NCI-H774 (cell line): ENCODE measurements at places on chromosomes 16 and 17.
A peak's percentile ranks its signal among the peaks of the same experiment; 100 is the strongest.

DNA sequence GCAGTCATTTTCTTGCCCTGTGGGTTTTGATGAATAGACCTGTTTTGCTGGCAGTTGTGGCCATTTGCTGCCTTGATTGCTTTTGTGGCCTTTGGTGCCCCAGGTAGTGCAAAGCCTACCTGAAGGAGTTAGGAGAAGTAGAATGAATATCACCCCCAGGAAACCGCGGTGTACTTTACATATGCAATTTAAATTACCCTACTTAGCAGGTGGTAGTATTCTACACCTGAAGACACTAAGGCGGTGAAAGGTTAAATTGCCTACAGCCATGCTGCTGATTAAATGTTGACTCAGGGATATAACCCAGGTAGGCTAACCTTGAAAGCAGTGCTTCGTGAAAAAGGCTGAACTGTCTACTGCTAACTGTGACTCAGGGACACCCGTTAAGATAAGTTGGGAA, 27.2 kb upstream of the WWOX start:
- DNase-seq: no peak

- DNase-seq: no peak
Observed at GRCh38 chr17:81197409-81197795, 25.4 kb downstream of the CEP131 start.

GRCh38 chr16:842061-842476, 41.5 kb upstream of the GNG13 start:
- no peak for DNase-seq

DNA sequence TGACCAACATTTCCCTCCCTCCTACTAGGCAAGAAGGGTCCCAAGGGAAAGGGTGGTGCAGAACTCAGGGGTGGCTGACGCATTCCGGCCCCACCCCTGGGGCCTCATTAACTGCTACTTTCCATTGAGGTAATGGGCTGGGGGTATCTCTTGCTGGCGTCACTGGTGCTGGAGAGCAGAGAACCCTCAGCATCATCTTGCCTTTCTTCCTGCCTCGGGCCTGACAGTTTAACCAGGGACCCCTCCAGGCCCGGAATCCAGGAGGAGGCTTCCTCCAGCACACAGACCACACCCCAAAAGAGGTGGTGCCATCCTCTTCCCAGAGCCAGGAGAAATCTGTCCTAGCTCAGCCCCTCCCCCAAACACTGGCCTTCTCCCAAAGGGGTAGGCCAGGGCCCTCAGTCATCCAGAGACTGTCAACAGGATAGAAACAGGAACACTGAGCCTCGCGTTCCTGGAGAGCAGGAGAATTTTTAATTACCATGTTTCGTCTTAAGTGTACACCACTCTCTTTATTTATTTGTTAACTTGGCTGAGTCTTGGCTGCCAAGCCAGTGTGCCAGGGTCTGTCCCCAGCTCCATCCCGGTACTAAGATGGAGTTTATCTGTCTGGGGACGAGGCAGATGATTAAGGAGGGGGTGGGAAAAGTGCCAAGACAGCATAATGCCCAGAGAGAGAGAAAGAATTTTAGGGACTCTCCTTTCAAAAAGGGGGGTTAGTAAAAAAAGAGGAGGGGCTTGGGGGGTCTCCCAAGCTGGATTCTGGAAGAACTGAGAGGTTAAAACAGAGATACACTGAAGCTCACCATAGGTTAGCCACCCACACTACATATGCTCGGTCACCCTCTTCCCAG, 5.1 kb downstream of the ETV4 start:
- no peak for DNase-seq

DNA sequence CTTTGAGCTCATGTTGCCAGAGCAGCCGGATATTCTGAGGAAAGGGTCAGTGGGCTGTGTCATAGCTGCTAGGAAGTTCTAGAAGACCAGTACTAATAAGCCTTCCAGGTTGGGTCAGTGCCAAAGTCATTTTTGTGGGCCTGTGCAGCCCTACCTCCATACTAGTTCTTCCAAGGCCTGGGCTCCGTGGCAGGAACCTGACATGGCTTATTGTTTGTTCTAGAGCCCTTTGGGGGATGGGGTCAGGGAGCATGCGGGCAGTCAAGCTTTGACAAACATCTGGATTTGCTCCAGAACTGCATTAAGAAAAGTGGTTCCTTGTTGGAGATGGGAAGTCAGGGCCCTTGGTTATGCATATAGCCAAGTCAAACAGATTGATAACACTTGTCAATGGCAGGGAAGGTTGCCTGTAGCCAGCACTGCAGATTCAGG, 7.6 kb downstream of the ALKBH5 start:
- DNase-seq: no peak

- no peak for DNase-seq
Observed at GRCh38 chr17:1559047-1560043, 3.2 kb downstream of the PITPNA start.

- DNase-seq: peak; percentile 37
Observed at GRCh38 chr16:31386157-31386984, 6.8 kb upstream of the ITGAD start.

DNA sequence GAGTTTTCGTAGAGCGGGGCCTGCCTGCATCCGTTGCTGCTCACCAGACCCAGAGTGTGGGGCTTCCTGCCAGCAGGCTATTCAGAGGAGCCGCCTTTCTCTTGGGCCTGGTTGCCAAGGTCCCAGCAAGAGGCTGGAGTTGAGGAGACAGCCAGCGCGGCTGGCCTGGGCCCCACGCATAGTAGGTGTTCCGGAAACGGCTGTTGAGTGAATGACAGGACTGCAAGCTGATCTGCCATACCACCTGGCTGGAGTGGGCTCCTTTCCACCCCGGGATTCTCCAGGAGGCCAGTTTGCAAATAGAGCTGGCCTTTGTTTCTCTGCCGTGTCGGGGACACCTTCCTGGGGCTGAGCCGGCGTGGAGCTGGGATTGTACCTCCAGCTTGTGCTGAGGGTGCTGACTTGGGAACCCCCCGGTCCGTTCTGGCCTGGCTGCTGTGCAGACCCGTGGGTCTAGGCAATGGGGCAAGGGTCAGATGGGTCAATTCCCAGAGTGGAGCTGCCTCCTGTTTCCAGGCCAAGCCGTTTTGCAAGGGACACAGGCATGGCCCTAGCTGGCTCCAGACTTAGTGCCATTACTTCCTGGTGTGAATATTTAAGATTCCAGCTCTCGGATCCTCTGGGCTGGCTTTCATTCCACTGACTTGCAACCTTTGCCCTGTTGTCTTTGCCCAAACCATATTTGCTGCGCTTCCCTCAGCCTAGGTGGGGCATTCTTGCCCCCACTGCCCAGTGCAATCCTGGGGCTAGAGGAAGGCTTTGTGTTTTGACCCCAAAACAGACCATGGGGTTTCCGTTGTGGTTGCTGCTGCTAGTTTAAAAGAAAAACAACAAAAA, 68.8 kb downstream of the CMIP start:
- DNase-seq: no peak

DNA sequence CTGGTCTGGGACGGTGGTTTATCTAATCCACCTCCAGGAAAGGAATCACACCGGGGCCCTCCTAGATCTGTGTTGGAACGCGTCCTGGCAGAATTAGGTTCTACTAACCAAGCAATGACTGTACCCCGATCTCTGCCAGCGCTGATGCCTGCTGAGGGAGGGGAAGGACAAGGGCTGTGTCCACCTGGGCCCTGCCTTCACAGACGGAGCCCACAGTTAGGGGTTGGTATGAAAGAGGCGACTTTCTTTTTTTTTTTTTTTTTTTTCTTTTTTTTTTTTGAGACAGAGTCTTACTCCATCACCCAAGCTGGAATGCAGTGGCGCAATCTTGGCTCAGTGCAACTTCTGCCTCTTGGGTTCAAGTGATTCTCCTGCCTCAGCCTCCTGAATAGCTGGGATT, 9.9 kb upstream of the KRT19 start:
- no peak for DNase-seq

- DNase-seq: no peak
Observed at GRCh38 chr16:24580665-24581064, 41.3 kb downstream of the RBBP6 start.

DNA sequence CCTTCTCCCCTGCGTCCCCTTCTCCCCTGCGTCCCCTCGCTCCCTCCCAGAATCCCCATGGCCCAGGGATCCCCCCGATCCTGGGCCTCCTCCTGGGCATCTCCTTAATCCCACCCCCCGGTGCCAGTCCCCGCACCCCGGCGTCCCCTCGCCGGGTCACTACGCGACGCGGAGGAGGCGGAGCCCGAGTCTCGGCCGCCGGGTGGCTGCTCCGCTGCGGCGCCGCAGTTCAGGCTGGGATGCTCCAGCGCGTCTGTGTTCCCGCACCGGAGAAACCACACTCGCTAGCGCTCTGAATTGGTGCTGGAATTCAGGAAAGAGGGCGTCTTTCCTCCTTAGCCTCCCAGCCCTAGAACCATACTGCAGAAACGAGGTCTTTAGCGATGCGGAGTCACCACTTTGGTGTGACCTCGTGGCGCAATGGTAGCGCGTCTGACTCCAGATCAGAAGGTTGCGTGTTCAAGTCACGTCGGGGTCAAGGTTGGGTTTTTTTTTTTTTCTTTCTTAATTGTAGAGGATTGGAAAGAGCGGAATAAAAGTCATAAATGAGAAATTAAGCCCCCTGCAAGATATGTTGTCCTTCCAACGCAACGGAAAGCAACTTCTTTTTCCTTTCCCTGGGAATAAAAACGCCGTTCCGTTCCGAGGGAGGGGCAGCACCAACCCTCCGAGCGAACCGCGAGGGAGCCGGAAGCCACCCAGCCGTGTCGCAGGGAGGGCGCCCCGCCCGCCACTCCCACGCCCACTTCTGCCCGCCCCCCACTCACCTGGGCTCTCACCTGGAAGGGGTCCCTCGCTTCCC, 25.7 kb upstream of the SLC47A1 start:
- peak; percentile 46 for DNase-seq

- DNase-seq: no peak
Observed at GRCh38 chr16:85648805-85649204, 35.7 kb downstream of the GSE1 start.

DNA sequence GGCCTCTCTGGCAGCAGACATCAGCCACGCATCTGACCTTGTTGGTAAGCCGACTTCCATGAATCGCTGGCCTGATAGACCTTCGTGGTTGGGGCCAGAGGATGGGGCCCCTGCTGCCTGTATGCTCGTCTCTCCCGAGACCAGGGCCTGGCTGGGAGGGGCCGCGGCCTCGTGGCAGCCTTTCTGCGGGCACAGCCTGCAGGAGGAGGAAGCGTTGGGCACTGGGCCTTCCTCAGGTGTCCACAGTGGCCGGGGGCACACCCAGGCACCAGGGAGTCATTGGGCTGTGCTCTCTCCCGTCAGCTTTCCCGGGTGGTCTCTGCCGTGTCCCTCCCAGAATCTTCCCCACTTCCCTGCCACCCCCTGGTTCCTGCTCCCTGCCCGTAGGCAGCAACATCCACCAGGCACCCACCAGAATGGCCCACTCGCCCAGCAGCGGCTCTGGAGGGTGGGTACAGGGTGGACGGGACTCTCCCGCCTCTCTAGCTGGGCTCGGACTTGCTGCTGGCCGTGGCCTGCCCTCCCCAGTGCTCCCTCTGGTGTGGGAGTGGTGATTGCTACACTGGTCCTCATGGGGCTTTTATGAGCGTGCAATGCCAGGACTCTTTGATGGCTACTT, 6.3 kb downstream of the E4F1 start:
- no peak for DNase-seq

GRCh38 chr16:20397468-20398074, 7.0 kb downstream of the PDILT start:
- DNase-seq: no peak

- no peak for DNase-seq
Observed at GRCh38 chr16:25189305-25189704, 27.4 kb upstream of the AQP8 start.
